T-helper 9 cell (primary cell): ENCODE measurements at places on chromosomes 2 and 18.

- no peak for DNase-seq
Observed at GRCh38 chr2:11028407-11028916, 116.7 kb downstream of the KCNF1 start.

GRCh38 chr2:179377296-179377695, 112.7 kb upstream of the SESTD1 start:
- no peak for DNase-seq

- no peak for DNase-seq
Observed at GRCh38 chr2:173231042-173231441, 123.6 kb upstream of the CDCA7 start.

DNA sequence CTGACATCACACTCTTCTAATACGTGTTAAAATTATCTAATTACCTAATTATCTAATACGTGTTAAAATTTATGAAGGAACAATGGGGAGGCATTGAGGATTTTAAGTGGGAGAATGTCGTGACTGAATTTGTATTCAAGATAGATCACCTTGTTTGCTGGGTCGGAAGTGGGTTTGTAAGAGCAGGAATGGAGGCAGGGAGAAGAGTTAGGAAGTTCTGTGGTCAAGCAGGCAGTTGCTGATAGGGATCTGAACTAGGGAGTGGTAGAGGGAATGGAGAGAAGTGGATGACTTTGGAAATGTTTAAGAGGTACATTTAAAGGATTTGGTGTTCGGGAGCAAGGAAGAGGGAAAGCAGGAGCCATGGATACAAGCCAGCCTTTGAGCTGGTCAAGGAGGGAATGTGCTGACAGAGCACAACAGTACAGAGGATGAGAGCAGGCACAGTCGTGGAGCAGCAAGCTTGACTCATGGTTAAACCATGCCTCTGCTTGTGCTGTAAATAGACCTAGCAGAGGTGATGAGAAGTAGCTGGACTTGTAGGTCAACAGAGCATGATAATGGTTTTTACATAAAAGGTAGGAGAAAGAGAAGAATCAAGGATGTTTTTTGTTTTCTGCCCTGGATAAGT, 16.2 kb downstream of the IL18RAP start:
- no peak for DNase-seq

GRCh38 chr18:42578792-42579191, 536.7 kb downstream of the RIT2 start:
- DNase-seq = no peak

DNA sequence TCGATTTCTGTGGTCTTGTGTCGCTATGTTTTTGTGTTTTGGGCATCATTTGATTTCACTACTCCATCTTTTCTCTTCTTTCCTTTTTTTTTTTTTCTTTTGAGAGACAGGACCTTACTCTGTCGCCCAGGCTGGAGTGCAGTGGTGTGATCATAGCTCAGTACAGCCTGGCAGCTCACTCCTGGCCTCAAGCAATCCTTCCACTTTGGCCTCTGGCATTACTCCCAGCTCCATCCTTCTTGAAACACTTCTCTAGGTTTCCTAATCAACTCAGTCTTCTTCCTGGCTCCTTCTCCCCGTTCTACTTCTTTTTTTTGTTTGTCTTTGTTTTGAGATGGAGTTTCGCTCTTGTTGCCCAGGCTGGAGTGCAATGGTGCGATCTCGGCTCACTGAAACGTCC, 26.5 kb downstream of the TCF23 start:
- DNase-seq = no peak
